Fibroblast of skin of abdomen (primary cell): ENCODE measurements at places on chromosomes 16 and 17.
A peak's percentile ranks its signal among the peaks of the same experiment; 100 is the strongest.

DNA sequence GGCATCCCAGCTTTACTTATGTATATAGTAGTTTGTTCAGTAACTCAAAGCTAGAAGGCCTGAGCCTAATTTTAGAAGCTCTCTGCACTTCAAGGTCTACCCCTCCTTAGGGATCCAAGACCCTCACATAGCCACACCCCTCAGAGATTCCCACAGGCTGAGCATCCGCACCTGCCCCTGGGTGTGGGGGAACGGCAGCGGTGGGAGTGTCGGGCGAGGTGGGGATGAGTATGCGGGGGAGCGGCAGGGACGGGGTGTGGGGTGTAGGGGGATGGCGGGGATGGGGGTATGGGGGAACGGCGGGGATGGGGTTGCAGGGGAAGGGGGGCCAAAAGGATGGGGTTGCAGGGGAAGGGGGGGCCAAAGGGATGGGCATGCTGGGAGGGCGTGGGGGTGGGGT, 24.9 kb upstream of the BEAN1 start:
- no peak for DNase-seq

DNA sequence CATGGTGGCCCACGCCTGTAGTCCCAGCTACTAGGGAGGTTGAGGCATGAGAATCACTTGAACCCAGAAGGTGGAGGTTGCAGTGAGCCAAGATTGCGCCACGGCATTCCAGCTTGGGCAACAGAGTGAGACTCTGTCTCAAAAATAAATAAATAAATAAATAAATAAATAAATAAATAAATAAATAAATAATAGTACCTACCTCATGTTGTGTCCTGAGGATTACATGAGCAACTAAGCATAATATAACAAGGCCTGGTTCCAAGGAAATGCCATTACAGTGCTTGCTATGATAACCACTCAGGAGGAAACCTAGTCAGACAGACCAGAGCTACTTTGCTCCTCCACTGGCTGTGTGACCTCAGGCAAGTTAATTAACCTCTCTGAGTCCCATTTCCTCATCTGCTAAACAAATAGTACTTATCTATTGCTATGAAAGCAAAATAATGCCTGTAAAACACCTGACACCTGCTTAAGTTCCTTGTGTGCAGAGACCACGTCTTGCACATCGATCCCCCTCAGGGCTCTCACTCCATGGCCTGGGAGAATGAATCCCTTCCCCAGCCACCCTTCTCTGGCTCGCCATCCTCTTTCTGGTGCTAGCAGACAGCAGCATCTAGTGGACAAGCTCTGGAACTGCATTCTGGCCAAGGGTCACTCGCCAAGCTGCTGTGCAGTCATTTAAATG, 7.5 kb downstream of the EPOP start:
- peak; percentile 61 for DNase-seq

DNA sequence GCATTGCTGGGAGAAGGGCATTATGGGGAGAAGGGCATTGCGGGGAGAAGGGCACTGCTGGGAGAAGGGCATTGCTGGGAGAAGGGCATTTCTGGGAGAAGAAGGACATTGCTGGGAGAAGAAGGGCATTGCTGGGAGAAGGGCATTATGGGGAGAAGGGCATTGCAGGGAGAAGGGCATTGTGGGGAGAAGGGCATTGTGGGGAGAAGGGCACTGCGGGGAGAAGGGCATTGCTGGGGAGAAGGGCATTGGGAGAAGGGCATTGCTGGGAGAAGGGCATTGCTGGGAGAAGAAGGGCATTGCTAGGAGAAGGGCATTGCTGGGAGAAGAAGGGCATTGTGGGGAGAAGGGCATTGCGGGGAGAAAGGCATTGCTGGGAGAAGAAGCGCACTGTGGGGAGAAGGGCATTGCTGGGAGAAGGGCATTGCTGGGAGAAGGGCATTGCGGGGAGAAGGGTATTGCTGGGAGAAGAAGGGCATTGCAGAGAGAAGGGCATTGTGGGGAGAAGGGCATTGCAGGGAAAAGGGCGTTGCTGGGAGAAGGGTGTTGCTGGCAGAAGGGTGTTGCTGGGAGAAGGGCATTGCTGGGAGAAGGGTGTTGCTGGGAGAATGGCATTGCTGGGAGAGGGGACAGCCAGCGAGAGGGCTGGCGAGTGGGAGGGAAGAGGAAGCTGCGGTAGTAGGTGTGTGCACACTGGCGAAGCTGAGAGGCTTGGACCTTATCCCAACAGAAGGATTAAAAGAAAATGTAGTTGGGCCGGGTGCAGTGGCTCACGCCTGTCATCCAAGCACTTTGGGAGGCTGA, 4.6 kb upstream of the PYDC1 start:
- no peak for DNase-seq

DNA sequence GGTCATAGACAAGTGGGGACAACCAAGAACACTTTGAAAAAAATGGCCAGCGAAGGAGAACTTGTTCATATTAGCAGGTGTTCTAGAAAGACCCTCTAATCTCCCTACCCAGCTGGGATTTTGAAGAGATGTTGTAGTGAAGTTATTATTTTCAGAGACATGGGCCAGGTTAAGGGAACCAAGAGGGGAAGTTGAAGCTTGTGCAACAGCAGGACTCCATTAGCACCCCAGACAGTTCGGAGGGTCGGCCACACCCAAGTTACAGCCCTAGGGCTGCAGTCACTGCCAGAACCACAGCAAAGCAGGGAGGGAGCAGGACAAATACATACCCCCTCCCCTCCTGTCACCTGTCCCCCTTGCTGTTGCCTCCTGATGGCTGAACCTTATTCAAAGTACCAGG, 42.3 kb downstream of the WSB1 start:
- no peak for DNase-seq

- no peak for DNase-seq
Observed at GRCh38 chr16:81816793-81817210, 37.7 kb downstream of the PLCG2 start.

GRCh38 chr17:43721537-43722268, 36.9 kb downstream of the SOST start:
- DNase-seq = peak; percentile 16

DNA sequence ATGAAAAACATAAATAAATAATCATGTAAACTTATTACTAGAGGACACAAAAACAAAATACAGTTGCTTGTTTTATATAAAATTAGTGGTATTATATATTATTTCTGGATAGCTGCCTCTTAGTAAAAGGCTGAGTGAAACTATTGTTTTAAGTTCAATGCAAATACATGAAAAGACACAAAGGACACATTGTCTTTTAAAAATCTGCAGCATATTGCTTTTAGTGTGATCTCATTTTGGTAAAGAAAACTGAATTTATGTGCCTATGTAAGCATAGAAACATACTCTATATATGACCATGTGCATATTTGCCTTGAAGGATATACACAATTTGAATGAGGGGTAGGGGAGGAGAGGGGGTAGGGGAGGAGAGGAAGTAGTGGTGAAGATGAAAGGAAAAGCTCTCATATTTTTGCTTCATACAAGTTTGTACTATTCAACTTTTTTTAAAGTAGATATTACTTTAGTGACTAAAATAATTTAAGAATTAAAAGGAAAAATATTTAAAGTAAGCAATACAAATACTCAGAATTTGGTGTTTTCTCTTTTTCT, 5.8 kb downstream of the ABCA10 start:
- DNase-seq = no peak

GRCh38 chr17:63960430-63960829, 12.3 kb downstream of the SCN4A start:
- DNase-seq = no peak

GRCh38 chr17:65228734-65229620, 91.8 kb downstream of the RGS9 start:
- DNase-seq = peak; percentile 68

- DNase-seq = peak; percentile 31
Observed at GRCh38 chr17:45116434-45117016, 15.8 kb downstream of the PLCD3 start.

DNA sequence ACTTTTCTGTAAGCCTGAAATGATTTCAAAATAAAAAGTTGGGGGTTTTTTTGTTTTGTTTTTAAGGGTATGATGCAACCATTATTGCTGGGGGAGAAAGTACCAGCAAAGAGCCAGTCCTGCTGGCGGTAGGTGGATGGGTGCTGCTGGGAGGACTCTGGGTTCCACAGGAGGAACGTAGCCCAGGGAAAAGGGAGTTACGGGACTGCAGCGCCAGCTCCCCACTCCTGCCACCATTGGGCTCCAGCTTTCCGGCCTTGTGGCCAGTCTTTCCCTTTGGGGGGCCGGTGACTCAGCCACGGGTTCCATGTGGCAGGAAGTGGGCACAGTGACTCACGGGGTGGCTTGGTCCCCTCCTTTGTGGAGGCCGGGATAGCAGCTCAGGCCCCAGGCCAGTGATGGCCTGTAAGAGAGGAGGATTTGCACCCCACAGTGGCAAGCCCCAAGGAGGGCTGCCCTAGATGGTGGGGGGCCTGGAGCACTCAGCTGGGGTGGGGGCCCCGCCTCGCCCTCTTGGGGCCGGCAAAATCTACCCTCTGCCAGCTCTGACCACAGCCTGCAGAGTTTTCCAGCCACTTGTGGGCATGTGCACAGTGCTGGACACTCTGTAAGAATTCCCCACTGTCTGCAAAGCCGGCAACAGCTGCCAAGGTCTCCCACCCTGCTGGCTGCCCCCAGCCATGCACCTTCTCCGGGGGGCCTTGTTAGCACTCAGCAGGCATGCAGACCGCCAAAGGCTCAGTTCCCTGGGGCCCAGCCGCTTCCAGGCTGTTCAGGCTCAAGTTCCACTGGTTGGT, 30.4 kb downstream of the SOCS3 start:
- DNase-seq = peak; percentile 76

DNA sequence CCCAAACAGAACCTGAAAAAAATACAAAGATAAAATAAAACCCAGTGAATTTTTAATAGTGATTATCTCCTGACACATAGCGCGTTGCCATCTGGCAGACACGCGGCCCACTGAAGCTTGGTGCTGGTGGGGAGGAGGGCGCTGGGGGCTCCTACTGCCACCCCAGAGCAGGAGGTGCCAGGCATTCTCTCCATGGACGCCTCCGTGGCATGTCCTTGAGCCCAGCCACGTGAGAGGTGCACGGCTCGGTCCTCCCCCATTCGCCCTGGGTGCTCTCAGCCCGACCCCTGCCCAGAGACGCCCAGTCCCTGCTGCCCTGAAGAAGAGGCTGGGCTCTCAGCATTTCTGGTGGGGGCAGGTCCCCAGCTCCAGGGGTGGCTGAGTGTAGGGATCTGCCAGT, 142.2 kb upstream of the GSE1 start:
- no peak for DNase-seq

GRCh38 chr16:52929478-52930400, 123.0 kb downstream of the CHD9NB start:
- DNase-seq = no peak

DNA sequence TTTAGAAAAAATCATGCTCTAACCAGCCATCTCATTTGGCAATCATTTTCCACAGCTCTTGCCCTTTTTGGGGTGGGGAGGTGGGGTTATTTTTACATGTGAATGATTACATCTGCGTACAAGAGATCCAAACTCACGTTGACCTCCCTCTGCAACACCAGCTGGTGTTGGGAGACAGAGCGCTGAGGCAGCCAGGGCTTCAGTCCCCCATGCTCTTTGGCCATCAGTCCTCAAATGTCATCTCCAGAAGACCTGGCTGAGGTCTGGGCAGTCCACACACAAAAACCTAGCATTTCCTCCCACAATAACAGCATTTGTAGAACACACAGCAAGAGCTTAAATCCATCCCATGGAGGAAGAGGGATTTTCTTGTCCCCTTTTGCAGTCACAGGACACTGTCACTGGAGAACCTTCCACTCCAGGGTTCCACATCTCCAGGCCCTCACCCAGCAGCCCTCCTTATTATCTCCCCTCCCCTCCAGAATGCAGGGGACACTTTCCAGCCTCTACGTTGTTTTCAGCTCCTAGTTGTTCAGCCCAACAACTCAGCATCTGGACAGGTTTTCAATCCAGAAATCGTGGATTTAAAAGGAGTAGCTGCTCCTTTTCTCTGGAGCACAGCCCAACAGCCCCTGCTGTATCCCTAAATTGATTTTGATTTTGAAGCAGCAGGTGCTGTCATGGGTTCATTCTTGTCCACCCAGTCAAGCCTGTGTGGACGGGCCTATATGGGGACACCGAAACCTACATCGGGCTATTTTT, 21.1 kb downstream of the MEOX1 start:
- no peak for DNase-seq
